ENCODE measurements at places on chromosomes 13 and 19.

DNA sequence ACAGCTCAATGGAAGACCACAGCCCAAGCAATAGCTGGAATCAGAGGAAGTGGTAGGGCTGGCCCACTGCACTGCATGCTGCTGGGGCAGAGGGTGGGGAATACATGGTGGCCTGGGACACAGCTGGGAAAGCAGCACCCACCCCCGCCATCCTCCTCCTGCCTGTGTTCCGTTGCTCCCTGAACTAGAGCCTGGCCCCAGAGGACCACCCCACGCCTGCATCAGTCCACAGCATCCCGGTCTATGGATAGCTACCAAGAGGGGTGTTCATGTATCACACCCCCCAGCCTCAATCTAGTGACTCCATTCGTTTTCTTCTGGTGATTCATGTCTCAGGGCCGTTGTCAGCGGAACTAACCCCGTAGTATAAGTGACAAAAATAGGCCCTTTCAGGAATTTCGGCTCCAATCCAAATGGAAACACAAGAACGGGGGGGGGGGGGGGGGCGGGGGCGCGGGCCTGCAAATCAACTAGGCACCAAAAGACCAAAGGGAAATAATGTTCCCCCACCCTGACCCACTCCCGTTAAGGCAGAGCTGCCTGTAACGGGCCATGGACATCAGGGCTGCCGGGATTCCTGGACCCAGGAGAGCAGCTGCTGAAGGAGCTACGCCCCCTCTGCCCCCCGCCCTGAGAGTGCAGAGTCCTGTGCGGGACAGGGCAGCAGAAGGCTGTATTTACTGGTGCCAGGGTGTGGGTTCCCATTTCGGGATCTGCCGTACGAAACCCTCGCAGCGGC lies 18.9 kb upstream of the EPHX3 start:
- DNase-seq, result no peak

DNA sequence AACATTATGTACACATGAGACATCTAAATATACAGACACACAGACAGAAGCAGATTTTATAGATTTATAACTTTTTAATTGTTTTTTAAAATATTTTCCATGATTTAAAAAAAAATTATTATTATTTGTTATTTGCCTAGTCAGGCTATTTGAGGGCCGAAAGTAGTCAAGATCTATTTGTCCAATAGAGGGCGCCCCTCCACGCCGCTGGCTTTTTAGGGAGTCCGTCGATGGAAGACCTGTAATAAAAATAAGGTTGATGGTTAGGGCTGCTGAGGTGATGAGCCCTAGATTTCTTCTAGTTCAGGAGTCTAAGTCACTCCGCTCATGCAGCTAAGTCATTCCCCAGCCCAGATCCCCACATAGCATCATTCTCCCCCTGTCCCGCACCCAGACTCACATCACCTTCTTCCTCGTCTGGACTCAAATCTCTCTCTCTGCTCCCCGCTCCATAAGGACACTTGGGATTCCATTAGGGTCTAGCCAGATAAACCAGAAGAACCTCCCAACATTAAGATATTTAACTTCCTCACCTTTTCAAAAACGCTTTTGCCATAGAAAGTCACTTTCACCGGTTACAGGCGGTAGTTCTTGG lies 33.9 kb upstream of the CEACAM21 start:
- DNase-seq, result peak; percentile 58

- DNase-seq, result no peak
These were observed 33.4 kb downstream of the MBNL2 start for GRCh38 chr13:97255515-97256021.

DNA sequence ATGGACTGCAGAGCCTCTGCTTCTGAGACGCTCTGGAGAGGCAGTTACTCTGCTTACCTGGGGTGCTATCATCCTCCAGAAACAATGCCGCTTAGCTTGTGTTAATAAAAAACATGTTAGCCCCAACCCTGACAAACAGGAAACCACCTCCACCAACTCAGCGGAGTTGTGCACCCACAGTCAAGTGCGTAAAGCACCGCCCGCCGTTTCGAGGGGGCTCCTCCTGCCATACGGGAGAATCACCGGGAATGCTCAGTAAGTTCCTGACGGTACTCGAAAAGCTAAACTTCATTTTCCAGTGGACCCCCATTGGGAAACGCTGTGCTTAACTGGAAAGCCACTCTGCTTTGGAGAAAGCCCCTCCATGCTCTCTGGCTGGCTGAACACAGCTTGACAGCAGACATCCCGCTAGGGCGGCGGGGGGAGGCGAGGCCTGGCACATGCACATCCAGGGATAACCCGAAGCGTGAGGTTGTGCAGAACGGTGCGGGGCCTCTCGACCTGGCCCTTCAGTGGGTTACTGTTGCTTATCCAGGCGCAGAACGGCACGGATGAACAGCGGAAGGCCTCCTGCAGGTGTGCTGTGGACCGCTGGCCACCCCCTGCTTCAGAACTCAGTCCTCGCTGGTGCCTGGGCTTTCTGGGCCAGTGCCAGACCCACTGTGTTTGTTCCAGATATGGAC lies 17.1 kb downstream of the GAS6 start:
- no peak for DNase-seq

- no peak for DNase-seq
These were observed 11.3 kb downstream of the HSPH1 start for GRCh38 chr13:31150315-31150985.

DNA sequence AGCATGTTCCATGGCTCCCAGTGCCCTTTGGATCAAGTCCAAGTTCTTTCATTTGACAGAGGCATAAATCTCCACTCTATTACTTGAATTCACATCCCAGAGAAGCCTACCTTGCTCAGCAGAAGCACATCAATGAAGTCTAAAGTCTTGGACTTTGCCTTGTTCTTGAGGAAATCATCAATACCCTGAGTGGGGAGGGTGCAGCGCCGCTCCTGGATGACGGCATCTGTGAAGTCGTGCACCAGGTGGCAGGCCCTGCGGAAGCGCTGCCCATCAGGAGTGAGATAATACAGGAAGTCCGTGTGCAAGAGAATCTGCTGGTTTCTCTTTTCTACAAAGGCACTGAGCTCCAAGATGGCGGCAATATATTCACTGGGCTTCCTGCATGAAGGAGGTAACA lies 10.6 kb downstream of the CYP4F11 start:
- no peak for DNase-seq

DNA sequence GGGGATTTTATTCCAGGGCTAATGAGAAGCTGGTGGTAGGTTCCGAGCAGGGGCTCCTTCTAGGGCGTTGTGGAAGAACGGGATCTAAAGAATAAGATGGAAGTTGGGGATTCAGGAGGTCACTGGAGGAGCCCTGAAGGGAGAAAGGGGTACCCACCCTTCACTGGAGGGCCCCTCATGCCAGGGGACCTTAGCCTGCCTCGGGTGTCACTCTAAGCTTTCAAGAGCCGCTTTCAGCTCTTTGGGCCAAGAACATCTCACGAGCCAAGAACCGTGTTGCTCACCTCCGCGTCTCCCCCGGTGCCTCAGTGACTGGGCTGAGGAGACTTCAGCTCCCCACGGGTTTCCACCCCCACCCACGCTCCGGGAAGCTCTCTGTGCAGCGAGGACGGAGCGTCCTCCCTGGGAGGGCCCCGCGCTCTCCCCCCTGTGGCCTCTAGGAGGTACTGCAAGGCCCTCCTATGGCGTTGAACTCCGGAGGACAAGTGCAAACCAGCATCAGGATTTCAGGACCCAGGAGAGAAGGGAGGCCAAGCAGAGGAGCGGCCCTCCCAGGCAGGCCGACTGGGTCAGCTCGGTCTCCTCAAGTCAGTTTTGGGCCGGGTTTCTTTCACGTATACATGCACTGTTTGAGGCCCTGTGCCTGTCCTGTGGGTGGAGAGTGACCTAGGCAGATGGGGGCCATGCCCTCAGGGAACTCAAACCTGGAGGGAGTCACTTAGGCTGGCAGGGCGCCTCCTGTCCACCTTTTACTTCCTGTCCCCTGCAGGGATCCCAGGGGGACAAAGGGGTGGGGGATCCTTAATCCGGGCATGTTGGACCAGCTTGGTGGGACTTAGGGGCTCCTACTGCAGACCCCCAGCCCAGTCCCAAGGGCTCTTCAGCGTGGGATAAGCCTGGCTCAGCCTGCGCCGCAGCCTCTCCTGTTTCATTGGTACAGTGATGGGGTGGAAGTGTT lies 5.1 kb upstream of the KRTDAP start:
- DNase-seq, result peak; percentile 42

DNA sequence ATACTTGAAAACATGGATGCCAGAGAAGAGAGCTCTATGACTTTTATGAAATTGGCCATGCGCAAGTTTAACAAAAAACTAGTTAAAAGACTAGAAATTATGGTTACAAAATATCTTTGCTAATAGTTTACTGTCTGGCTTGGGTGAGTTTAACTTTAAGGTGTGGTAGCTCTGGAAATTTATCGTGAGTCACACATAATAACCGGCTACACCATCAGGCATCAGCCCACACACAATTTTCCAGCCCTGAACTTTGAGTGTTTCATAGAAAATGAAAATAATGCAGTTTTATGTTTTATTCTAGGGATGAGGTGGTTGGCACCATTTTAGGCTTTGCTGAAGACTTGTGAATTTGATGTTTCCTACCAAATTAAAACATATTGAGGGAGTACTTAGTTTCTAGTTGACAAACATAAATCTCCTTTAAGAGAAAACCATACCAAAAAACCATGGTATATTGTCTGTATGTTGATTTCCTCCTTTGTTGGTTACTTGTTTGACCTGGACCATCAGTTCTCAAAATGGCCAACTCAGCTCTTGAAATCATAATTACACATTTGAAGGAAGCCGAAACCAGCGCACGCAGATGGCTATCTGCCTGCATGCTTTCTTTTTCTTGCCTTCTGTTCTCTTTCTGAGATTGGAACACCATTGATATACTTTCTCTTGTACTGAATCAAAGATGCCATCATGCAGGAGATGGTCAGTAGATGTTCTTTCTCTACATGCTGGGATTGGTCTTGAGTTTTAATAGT lies 125.1 kb downstream of the AKAP11 start:
- no peak for DNase-seq

GRCh38 chr13:48630773-48631172 lies 23.0 kb upstream of the CYSLTR2 start:
- DNase-seq, result no peak

DNA sequence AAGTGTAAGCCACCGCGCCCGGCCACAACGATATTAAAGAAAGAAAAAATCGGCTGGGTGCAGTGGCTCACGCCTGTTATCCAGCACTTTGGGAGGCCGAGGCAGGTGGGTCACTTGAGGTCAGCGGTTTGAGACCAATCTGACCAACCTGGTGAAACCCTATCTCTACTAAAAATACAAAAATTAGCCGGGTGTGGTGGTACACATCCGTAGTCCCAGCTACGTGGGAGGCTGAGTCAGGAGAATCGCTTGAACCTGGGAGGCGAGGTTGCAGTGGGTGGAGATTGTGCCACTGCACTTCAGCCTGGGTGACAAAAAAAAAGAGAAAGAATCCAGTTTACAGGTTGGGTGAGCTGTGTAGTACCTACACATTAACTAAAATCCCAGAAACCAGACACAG lies 99.9 kb upstream of the CACNA1A start:
- DNase-seq, result no peak

DNA sequence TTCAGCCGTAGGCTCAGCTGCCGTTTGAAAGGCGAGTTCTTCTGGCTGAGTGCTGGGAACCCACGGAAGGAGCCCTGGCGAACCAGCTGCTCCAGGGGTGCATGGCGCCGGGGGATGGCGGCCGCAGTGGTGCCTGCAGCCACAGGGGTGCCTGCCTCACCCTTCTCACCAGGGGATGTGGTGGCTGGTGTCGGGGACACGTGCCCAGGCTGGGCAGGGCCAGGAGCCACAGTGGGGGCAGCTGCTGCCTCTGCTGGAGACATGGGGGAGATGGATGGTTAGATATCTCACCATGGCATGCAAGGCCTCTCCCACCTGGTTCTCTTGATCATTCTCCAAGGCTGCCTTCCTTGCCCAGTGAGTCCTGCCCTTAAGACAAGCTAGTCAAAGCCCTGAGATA lies 17.1 kb downstream of the NUMBL start:
- no peak for DNase-seq

- no peak for DNase-seq
These were observed 7.4 kb upstream of the C5AR1 start for GRCh38 chr19:47302249-47302648.
